ENCODE measurements at places on chromosomes 12 and 14.

DNA sequence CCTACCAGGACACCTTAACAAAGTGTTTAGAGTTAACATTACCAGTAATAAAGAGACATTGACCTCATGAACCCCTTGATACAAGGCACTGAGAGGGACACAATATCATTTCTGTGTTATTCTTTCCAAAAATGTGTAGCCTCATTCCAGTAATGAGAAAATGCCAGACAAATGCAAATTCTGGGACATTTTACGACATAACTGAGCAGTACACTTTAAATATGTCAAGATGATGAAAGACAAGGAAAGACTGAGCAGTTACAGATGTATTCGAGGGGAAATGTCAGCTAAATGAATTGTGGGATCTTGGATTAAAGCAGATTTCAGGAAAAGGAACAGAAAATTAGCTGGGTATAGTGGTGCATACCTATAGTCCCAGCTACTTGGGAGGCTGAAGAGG lies 255.6 kb downstream of the ERC1 start:
- no peak for DNase-seq

GRCh38 chr12:27383429-27384260 lies 51.0 kb downstream of the BMAL2 start:
- peak; percentile 37 for DNase-seq

DNA sequence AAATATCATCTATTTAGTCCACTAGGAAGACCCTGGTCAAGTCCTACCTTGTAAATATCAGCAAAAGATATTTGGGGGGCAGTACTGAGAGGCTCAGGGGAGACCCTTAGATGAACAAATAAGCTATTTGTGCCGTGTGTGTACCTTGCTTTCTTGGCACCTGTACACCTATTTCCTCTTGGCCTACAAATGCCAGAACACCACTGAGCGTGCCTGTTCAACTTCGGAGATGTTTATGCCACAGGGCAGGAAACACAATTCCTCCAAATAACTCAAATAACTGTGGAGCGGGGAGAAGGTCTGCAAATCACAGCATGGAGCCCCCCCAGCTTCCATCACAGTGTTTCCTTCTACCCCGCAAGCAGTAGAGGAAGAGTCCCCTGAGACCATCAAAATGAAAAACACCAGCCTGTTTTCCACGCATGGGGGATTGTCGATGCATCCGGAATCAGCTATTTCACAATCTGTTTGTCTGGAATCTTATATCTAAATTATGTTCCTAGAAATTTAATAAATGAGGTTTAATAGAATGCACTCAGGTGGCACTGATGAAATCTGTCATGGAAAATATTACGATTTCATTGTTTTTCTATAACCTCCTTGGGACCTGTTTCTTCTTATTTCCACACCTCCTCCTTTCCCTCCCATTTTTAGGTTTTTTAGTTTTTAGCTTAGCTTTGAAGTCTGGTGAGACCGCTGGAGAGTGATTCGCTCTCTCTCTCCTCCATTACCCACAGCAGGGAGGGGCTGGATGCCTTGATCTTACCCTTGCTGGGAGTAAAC lies 254.0 kb upstream of the SRRM4 start:
- DNase-seq, result no peak

- no peak for DNase-seq
Observed at GRCh38 chr12:116200812-116201211, 76.7 kb downstream of the MED13L start.

- no peak for DNase-seq
Observed at GRCh38 chr12:126570566-126570965, 1505.3 kb downstream of the AACS start.

GRCh38 chr12:42094277-42094676 lies 50.4 kb downstream of the GXYLT1 start:
- no peak for DNase-seq

DNA sequence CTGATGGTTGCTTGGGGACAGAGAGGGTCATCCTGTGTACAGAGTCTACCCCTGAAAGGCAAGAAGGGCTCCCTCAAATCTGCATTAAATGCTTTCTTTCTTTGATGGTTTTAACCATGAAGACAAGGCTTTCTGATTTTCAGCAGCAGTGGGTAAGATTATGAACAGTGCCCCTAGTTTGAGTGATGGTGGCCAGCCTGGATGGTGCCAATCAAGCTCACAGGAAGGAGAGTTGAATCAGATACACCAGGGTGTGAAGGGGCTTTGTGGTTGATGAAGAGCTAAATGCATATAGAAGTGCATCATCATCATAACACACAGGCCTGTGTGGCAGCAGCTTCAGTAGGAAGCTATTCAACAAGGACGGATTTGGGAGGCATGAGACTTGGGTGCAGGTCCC lies 5.7 kb downstream of the KRT85 start:
- DNase-seq, result no peak

DNA sequence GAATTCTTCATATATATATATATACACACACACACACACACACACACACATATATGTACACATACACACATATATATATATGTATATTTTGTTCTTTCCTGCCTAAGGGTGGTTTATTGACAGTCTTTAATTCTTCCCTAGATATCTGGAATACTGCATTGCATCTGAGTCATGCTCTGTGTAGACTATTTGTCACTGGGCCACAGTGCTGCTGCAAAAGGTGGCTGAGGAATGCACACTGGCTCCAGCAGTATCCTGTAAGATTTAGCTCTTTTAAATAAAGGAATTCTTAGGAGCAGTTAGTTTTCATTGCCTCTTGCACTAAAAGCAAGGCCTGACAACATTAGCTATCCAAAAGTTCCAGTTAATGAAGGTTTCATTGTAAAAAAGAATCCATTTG lies 200.9 kb downstream of the APAF1 start:
- no peak for DNase-seq

DNA sequence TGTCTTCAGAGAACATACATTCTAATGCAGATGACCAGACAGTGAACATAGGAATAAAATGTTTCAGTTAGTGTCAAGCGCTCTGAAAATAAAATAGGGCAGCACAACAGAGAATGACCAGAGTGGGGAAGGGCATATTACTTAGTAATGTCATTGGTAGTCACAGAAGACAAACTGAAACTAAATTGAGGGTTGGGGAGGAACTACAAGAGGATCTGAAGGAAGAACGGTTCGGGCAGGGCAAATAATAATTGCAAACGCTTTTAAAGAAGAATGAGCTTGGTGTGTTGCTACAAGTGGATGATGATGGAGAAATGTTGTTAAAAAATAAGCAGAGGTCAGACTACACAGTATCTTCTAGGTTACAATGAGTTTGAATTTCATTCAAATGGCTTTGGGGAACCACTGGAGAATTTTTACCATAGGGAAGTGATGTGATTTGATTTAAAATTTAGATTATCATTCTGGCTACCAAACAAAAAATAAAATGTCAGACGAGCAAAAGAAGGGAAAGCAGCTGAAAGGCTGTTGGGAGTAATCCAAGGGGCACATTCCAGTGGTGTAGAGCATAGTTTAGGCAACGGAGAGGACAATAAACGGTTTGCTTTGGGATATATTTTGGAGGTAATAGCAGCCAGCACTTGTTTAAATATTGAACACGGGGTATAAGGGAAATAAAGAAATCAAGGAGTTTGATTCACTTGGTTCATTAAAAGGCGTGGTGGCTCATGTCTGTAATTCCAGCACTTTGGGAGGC lies 56.3 kb upstream of the SLC6A13 start:
- no peak for DNase-seq

DNA sequence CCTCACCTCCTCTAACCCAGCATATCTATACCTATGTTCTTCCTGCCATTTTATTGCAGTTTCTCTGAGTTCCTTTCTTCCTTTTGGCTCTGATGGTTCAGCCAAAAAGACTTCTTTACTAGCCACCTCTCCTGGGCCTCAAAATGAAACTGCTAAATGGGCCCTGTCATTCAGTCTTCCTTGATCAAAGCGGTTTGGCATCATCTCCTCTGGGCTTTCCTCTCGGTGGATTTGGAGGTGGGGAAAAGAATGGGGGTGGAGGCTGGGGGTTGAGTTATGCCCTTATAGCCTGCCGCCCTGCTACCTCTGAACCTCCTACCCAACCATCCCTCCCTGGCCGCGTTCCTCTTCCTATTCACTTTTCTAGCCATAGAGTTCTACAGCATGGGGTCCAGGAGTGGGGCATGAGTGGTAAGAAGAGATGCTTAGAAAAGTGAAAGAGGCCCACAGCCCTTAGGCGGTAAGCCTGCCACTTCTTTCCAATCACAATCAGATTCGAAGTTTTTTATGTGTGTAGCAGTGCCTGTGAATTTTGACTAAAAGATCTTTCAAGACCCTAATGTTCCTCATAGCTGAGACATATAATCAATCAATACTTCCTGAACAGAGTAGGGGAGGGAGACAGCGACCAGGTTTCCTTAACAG lies 2.5 kb downstream of the AJUBA start:
- no peak for DNase-seq
